Endodermal cell (in vitro differentiated cells): ENCODE measurements at places on chromosomes 5 and 9. TPM values are rescaled to one million over a fixed set of nuclear protein-coding genes. Genes with fewer than 3 reads are reported as not detected.

The IL9 gene
- not detected in 3 replicates for total RNA-seq

The WNK2 gene
- total RNA-seq, result 41.7 and 48.8 TPM in 2 replicates

The AMBP gene
- 1.3 to 2.9 TPM (median 2.7 TPM) in 3 replicates for total RNA-seq

The ESM1 gene
- not detected in 3 replicates for total RNA-seq

The SEMA6A gene
- 325 and 328 TPM in 2 replicates for total RNA-seq

The CANX gene
- 615 and 659 TPM in 2 replicates for total RNA-seq
